AG20443 (cell line): ENCODE measurements at places on chromosomes 5 and 9.
A peak's percentile ranks its signal among the peaks of the same experiment; 100 is the strongest.

GRCh38 chr9:36889844-36890243, 144.2 kb downstream of the PAX5 start:
- DNase-seq, result no peak

- no peak for DNase-seq
These were observed 556.8 kb upstream of the DMAC1 start for GRCh38 chr9:8356406-8356805.

DNA sequence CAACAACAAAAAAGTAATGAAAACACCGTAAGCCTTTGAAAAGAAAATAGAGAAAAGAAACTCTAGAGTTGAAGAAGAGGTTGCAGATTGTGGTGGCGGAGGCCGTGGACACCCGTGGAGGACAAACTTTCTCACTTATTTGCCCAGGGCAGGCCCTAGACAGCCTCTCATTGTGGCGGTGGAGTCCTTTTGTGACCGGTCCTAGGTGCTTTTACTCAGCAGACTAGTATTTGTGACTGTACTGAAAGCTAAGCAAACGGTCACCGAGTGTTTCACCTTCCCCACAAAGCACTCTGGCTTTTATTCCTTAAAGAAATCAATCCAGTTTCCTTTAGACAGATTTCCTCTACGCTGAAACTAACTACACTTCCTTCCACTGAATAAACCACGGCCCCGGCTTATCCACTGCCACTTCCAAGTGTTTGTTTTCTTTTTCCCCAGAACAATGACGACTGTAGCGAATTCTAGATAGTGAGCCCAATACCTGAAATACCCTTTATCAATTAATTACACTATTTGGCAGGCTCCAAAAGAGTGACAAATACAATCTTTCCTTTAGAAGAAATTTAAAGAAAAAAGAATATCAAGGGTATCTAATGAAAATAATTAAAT, 210.2 kb upstream of the TARS1 start:
- no peak for DNase-seq

GRCh38 chr9:83401328-83401900, 136.8 kb downstream of the FRMD3 start:
- no peak for DNase-seq

DNA sequence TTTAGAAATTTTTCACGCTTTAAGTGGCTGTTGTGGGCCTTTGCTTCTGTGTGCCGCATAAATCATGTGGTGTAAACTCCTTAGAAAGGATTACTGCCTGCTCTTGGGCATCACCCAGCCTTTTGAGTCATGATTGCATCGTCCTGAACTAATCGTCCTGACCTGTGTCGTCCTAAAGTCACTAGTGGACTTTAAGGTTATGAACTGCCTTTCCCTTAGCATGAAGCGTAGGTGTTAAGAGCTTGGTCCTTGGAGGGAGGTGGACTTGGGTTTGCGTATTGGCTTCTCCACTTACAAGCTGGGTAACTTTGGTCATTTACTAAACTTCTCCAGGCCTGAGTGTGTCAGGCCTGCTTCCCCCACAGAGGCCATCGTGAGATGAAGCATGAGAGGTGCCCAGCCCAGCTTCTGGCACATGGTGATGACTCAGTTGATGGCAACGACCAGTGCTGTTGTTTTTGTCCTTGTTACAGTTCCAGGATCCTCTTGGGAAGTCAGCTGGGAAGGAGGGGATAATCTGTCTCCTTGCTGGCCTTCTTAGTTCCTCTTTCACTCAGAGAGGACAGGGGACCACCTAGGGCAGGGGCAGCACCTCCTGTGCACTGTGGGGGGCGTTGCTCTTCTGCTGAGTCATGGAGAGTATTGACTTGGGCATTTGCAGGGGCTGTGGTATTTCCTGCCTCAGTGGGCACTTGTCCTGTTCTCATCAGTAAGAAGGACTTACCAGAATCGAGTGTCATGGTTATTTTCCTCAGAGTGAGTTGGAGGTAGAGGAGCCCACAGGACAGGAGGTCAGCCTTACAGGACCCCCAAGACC, 54.2 kb upstream of the NCS1 start:
- peak; percentile 82 for DNase-seq

- DNase-seq, result no peak
These were observed 383.1 kb upstream of the PAPPA start for GRCh38 chr9:115770521-115770920.

DNA sequence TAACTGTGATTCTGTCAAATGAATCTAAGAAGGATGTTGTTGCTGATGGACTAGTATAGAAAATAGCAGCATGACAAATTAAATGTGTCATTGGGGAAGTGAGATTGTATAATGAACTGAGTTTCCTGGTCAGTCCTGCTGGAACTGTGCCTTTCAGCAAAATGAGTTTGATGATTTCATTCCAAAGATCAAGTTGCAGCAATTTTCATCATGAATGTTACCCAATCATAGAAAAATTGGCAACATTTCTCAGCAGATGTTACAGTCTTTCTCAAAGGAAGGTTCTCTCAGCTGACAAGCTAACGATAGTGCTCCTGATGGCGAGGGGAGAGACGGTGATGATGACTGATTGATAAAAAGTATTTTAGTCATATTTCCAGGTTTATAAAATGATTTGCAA, 10.7 kb downstream of the PCDHAC2 start:
- DNase-seq, result no peak

DNA sequence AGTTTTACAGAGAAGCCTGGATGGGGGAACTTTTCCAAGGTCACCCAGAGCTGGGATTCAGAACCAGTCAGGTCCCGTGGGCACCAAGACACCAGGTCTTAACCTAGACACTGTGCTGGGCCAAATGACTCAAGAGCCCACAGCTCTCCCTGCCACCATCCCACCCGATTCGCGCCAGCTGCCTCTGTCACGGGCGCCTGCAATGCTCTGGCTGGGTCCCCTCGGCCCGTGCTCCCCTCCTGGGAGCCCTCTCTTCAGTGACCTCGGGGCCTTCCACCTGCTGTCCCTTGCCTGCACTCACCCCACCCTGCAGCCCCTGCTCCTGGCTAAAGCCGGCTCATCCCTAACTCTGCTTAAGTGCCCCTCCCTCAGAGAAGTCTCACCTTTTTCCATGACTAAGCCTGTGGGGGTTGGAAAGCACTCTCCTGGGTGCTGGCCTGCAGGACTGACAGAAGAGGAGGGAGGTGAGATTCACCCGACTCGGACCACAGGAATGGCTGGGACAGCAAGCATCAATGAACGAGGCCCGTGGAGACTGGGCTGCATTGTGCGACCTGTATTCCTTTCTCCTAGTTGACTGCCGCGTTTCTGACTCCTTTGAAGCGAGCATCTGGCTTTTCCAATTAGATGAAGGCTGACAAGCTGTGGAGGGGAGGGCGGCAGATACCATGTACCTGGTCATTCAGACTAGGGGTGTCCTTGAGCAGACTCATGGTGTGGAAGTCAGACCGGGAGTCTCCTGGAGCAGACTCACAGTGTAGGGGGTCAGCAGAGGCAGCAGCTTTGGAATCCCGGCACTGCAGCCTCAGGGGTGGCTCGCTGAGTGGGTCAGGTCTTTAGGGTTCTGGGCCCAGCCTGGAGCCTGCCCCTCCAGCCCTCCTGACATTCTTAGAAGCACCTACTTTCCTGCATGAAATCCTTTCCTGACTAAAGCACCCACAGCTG, 5.8 kb upstream of the IL4 start:
- no peak for DNase-seq

DNA sequence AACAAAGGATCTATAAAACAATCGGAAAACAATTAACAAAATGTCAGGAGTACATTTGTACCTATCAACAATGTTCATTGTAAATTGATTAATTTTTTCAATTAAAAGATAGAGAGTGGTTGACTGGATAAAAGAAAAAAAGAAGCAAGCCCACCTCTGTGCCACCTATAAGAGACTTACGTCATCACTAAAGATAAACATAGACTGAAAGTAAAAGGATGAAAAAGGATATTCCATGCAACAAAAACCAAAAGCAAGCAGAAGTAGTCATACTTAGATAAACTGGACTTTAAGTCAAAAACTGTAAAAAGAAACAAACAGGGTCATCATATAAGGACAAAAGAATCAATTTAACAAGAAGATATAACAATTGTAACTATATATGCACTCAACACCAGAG, 197.4 kb downstream of the RASEF start:
- DNase-seq, result no peak
